Naive B cell (primary cell): ENCODE measurements at places on chromosomes 4 and X. TPM values are rescaled to one million over a fixed set of nuclear protein-coding genes. Genes with fewer than 3 reads are reported as not detected.

DNA sequence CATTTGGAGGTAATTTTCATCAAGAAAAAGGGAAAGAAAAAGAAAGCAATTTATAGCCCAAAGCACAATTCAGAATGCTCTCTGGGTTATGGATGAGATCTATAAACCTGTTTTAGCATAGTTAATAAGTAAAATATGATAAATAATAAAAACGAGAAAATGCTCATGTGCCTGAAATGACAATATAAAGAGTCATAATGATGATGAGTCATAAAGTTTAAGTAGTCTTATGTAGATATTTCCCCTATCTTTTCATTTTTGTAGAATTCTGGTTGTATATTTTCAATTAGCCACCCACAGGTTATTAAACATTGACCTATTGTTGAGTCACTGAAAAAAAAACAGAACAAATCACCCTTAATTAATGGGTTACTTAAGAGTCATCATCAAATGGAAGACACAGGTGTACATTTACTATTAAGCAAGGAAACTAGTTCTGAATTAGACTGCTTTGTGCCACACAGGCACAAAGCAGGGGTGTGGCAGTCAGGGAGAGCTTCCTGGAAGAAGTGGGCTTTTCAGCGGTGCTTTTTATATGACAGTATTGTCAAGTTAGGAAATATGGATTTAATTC lies 29.3 kb downstream of the BEND4 start:
- no peaks in the 10 kb centered on the region for H3K27me3 ChIP-seq
- no peak overlapping the region for H3K4me3 ChIP-seq
- peaks cover 7% of the 10 kb centered on the region for H3K4me1 ChIP-seq
- peaks cover 30% of the 10 kb centered on the region for H3K36me3 ChIP-seq

- peaks cover under 1% of the 10 kb centered on the region for H3K36me3 ChIP-seq
- DNase-seq = no peak
- H3K4me1 ChIP-seq = no peaks in the 10 kb centered on the region
- H3K4me3 ChIP-seq = no peak overlapping the region
- H3K27me3 ChIP-seq = no peaks in the 10 kb centered on the region
- H3K27ac ChIP-seq = no peak overlapping the region
These were observed 159.1 kb upstream of the LEF1 start for GRCh38 chr4:108327642-108328382.

DNA sequence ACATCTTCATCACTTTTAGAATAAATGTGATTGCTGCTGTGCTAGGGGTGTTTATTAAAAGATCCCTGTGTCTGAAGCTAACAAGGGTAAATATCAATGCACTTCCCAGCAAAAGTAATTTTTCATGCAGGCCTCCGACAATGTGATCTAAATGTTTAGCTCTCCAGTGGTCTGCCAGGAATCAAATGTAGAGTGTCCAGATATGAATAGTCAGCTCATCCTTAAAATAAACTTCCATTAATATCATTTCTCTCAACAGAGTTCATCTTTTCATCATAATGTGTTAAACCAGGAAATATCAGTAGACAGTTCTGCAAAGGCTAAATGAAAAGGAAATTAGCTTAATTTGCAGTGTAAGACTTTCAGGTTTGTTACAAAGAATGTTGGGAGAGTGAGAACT lies 102.2 kb upstream of the EGFL6 start:
- no peak for DNase-seq
- H3K36me3 ChIP-seq = peaks cover 7% of the 10 kb centered on the region
- H3K27ac ChIP-seq = no peak overlapping the region
- H3K27me3 ChIP-seq = peaks cover 18% of the 10 kb centered on the region
- H3K4me3 ChIP-seq = no peak overlapping the region
- peaks cover 27% of the 10 kb centered on the region for H3K4me1 ChIP-seq

DNA sequence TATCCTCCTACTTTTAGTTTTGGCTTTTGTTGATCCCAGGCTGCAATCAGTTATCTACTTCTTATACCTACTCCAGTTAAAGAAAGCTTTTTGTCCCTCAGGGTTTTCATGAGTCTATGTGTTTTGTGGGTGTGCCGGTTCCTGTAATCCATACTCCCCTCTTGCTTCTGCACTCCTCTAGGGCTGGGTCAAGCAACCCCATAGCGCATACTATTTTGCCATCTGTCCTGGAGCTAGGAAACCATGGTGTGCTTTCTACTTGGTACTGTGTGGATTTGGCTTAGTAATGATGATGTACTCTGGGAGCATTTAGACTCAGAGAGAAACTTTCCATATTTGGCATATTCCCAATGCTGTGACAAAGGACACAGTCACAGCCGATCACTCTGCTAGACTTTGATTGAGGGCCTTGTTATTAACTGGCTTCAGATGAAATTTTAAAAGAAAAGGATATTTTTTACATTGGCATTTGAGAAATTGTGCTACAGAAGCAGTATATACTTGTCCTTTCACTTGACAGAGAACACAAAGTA lies 86.1 kb upstream of the GRXCR1 start:
- no peak for DNase-seq
- peaks cover 14% of the 10 kb centered on the region for H3K36me3 ChIP-seq

DNA sequence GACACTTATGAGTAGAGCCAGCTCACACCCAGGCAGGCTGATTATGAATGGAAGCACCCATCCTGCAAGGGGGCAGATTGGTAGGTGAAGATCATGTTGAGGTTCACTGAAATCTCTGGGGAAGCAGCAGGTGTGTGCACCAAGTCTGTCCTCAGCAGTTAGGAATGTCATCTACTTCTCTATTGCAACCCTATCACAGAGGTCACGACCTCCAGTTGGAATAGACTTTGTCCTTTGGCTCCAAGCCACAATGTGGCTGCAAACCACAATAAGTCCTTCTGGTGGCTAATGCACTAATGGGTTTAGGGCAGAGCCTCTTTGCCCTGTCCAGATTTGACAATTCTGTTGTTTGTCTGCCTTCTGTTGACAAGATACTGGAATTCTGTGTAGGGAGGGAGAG lies 1056.7 kb downstream of the PCDH19 start:
- H3K4me1 ChIP-seq = no peaks in the 10 kb centered on the region
- H3K36me3 ChIP-seq = no peaks in the 10 kb centered on the region
- no peak overlapping the region for H3K4me3 ChIP-seq
- DNase-seq = no peak

CTAG2 gene
- polyA plus RNA-seq = not detected

MTNR1A gene
- polyA plus RNA-seq = not detected

PLP1 gene
- not detected for polyA plus RNA-seq

- H3K27me3 ChIP-seq = no peaks in the 10 kb centered on the region
- H3K4me1 ChIP-seq = peaks cover 10% of the 10 kb centered on the region
- peaks cover 8% of the 10 kb centered on the region for H3K36me3 ChIP-seq
- H3K4me3 ChIP-seq = no peak overlapping the region
These were observed 30.4 kb downstream of the ACOX3 start for GRCh38 chr4:8410066-8410625.

ANK2 gene
- polyA plus RNA-seq = 0.36 TPM

DNA sequence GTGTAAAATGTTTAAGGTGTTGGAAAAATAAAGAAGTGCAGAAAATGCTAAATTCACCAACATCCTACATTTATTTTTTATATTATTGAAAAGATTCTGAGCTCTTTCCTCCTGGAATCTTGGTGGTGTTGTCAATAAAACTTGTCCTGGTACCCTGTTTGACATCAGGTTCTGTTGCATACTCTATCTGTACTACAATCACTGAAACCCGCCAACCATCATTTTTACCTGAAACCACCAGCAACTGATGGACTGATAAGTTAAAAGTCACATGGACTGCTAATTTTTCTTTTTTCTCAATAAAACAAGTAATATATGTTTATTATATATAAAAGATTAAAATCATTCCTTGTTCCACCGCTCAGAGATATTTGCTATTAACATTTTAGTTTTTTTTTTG lies 23.4 kb downstream of the STAP1 start:
- no peak for DNase-seq
- H3K36me3 ChIP-seq = peaks cover 42% of the 10 kb centered on the region
- H3K4me1 ChIP-seq = peaks cover 45% of the 10 kb centered on the region
- peak overlapping the region; percentile 89 for H3K27ac ChIP-seq
- peak overlapping the region; percentile 38 for H3K4me3 ChIP-seq

DNA sequence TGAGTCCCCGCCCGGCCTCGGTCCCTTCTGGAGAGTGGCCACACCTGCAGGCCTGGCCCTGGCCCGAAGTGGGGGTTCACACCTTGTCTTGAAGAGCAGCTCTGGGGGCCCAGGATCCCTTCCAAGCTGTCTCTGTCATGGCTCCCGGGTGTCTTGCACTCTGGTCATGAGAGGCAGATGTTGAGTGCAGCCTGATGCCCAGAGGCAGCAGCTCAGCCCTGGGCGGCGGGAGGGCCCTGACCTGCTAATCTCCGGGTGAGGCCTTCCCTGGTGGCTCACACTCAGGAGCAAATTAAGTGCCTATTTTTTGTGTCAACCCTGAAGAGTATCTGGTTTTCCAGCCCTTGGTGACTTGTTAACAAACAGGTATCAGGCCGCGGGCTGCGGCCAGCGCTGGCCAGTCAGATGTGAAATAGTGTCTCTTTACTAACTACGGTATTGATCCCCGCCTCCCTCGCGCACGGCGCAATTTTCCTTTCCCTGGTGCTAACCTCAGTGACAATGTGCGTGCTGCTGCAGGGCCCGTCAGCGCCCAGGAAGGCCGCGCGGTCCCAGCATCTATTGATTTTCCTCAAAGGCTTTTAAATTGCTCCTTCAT lies 24.2 kb downstream of the NKX1-1 start:
- no peak overlapping the region for H3K4me3 ChIP-seq
- H3K4me1 ChIP-seq = no peaks in the 10 kb centered on the region
- H3K27me3 ChIP-seq = no peaks in the 10 kb centered on the region
- DNase-seq = no peak
- peak overlapping the region; percentile 65 for H3K27ac ChIP-seq

DNA sequence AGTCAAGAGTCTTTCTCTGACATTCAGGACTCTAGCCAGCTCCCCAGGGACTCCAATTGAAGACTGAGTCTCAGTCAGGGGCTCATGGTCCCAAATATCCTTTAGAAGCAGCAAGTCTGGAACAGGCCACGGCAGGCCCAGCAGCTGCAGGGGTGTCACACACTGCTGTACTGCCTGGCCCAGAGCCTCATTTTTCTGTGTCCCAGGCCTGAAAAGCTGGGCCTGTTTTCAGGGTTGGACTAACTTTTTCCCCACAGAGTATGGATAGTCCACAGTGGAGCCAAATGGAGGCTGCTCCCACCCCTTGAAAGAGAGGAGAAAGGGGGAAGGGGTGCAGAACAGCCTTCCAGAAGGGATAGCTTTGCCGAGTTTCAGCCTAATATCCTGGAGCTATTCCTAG lies 146.8 kb upstream of the NALF2 start:
- H3K27me3 ChIP-seq = no peaks in the 10 kb centered on the region
- no peak overlapping the region for H3K27ac ChIP-seq
- DNase-seq = no peak
- H3K4me1 ChIP-seq = no peaks in the 10 kb centered on the region
- no peaks in the 10 kb centered on the region for H3K36me3 ChIP-seq

DNA sequence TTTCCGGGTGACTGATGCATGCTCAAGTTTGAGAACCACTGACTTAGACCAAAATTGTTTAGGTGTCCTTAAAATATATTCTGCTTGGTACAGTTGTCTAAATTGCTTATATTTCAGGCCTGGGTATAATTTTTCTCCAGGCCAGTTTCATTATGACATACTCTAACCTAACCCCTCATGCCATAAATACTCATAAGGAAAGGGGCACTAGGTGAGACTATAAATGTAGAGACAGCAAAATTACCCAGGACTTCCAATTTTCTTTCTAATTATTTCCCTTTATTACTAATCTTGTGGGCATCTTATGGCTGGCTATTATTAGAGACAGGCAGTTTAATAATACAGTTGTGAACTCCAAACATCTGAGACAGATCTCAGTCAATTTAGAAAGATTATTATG lies 150.2 kb downstream of the RRAGB start:
- H3K36me3 ChIP-seq = no peaks in the 10 kb centered on the region
- H3K27me3 ChIP-seq = peaks cover 5% of the 10 kb centered on the region
- H3K4me1 ChIP-seq = no peaks in the 10 kb centered on the region
- no peak overlapping the region for H3K4me3 ChIP-seq
- H3K27ac ChIP-seq = no peak overlapping the region

DNA sequence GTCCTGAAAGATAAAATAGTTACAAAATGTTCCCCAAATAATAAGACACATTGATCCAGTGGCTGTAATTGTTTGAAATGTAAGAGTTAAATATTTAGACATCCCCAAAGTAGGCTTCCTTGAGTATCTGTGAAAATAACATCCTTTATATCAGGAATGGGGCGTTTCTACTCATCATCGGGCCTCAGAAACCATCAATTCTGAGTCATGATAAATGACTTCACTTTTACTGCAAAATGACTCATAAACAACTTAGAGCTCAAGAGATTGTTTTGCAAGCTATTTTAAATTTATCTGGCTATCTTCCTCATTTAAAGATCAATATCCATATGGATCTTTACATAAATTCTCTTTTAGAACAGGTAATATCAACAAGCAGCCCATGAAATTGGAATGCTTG lies 369.4 kb upstream of the CNKSR2 start:
- no peak overlapping the region for H3K27ac ChIP-seq
- no peak overlapping the region for H3K4me3 ChIP-seq
- no peaks in the 10 kb centered on the region for H3K4me1 ChIP-seq
- no peaks in the 10 kb centered on the region for H3K36me3 ChIP-seq
- DNase-seq = no peak
- H3K27me3 ChIP-seq = no peaks in the 10 kb centered on the region

GRCh38 chr4:149801416-149801815 lies 14.2 kb downstream of the IQCM start:
- no peak overlapping the region for H3K27ac ChIP-seq
- H3K36me3 ChIP-seq = no peaks in the 10 kb centered on the region
- H3K4me1 ChIP-seq = no peaks in the 10 kb centered on the region
- H3K27me3 ChIP-seq = no peaks in the 10 kb centered on the region
- no peak overlapping the region for H3K4me3 ChIP-seq
- no peak for DNase-seq

DNA sequence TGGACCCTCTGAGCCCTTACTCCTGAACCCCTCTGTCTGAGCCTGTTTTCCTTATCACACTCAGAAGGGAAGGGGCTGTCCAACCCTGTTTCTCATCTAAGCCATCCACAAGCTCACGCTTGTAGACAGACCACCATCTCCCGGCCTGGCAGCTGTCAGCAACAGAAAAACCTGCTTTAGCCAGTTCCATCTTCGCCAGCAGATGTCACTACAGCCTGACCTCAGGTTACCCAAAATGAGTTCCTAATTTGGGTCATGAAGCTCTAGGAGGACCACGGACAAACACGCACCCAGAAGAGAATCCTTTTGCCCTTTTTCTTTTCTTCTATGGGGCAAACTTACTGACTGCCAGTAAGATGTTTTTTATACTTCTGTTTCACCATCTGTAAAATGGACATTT lies 445.4 kb downstream of the BCOR start:
- no peak overlapping the region for H3K4me3 ChIP-seq
- H3K4me1 ChIP-seq = no peaks in the 10 kb centered on the region
- H3K36me3 ChIP-seq = no peaks in the 10 kb centered on the region
- H3K27ac ChIP-seq = no peak overlapping the region
- H3K27me3 ChIP-seq = peaks cover 42% of the 10 kb centered on the region

- peaks cover 78% of the 10 kb centered on the region for H3K36me3 ChIP-seq
- peaks cover 10% of the 10 kb centered on the region for H3K4me1 ChIP-seq
- DNase-seq = no peak
- H3K27ac ChIP-seq = no peak overlapping the region
- no peak overlapping the region for H3K4me3 ChIP-seq
- H3K27me3 ChIP-seq = no peaks in the 10 kb centered on the region
These were observed 18.7 kb downstream of the PIGG start for GRCh38 chr4:517806-518070.

GRCh38 chrX:13646154-13646549 lies 6.8 kb upstream of the TCEANC start:
- H3K4me3 ChIP-seq = no peak overlapping the region
- no peak overlapping the region for H3K27ac ChIP-seq
- peaks cover 6% of the 10 kb centered on the region for H3K4me1 ChIP-seq
